Stimulated activated CD4-positive, alpha-beta T cell treated with anti-CD3 and anti-CD28 coated beads, TNF-alpha, amount 100 ng/mL, for 4 hours (primary cell): ENCODE measurements at places on chromosomes 4 and X.
A peak's percentile ranks its signal among the peaks of the same experiment; 100 is the strongest.

DNA sequence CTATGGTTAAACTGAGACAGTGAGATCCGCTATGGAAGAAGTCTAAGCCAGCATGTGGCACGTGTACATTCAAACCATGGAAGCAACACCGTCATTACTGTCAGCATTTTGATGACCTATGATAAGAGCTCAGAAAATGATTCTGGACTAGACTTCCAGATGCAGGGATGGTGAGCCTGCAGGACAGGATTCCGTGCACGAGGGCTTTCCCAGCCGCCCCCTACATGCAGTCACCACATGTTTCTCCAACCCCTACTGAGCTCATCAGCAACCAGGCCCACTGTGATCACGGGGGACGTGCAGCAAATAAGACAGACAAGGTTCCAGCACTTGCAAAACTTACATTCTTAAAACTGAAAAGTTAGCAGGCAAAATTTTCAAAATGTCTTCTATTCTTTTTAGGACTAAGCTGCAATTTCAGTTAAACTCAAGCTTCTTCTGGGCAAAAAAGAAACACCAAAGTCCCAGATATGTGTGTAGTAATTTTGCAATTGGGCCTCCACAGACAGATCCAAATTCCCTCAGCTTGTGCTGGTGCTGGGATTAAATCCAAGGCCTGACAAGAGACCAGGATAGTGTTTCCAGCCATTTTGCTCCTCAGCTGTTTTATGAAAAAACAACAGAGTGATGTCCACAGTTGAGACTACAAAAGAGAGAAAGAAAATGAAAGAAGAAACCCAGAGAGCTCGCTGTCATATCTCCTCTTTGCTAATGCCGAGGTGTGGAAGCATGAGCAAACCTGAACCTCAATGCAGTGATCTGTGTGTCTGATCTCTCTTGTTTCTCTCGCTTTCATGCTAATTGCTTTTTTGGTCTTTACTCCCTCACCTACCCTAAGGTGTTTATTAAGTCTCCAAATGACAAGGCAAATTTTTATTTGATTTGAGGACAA lies 118.2 kb downstream of the AFAP1 start:
- no peak for DNase-seq

DNA sequence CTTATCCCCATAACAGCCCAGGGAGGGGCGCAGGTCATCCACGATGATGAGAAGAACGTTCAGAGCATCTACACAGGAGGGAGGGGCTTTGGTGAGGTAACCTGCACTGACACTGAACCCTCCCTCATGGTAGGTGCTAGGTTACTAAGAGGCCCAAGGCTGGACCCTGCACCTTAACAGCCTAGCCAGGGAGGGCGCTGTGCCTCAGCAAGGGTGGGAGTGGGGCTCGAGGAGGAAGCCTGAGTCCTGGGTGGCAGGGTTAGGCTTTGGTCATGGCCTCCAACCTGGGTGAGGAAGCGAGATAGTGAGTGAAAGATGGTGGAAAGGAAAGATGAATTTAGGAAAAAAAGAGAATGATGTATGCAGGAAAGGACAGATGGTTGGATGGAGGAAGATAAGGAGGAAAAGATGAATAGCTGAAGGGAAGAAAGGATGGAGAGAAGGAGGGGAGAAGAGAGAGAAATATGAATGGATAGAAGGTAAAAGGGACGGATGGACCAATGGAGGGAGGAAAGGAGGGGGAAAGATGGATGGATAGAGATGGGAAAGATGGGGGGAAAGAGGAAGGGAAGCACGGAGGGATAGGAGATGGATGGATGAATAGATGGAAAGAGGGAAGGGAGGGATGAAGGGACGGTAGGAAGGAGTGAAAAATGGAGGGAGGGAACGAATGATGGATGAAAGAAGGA lies 736 bp downstream of the IDS start:
- peak; percentile 28 for DNase-seq

DNA sequence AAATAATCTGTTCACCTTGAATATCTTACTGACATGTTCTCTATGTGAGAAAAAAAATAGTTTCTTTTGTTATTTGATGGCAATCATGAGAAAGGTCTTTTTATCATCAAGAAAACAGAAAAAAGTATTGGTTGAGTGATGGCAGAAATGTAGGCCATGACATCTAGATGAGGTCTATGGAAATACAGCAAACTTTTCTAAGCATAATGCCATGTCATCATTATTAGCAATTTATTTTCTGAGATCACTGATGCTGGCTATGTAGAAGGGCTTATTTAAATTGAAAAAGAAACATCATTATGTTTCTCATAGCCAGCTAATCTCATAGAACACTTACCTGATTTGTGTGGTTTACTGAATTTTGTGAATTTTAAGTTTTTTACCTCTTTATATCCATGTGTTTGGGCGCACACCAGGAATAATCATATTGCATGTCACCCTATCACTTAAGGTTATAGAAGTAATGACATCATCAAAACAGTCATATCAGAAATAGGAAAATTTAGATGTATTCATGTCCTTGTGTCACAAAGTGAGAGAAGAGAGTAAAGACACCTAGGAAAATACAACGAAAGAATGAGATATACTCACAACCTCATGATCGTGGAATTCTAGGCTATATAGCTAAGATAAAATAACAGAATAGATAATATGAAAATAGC lies 22.4 kb downstream of the UGT2A3 start:
- no peak for DNase-seq

- DNase-seq = no peak
Measured at GRCh38 chr4:141066690-141067089, 66.6 kb downstream of the RNF150 start.

GRCh38 chr4:114688059-114688458 lies 89.5 kb downstream of the UGT8 start:
- DNase-seq = no peak
